ENCODE measurements at places on chromosomes 7 and 10. TPM values are rescaled to one million over a fixed set of nuclear protein-coding genes. Genes with fewer than 3 reads are reported as not detected.

- DNase-seq, result no peak
Observed at GRCh38 chr10:46096909-46097575, 51.0 kb upstream of the MSMB start.

GRCh38 chr7:28211006-28211405 lies 30.4 kb upstream of the JAZF1 start:
- DNase-seq, result no peak

The OR9A2 gene
- total RNA-seq, result not detected

- no peak for DNase-seq
Observed at GRCh38 chr7:98643236-98643985, 26.3 kb downstream of the NPTX2 start.

The TLX1 gene
- not detected for total RNA-seq

All from epithelial cell of proximal tubule (primary cell).